H1 (cell line): ENCODE measurements at places on chromosomes 2 and 18. TPM values are rescaled to one million over a fixed set of nuclear protein-coding genes. Genes with fewer than 3 reads are reported as not detected.

GRCh38 chr2:48905696-48906095, 150.2 kb upstream of the LHCGR start:
- DNase-seq: no peak

- no peak for DNase-seq
Observed at GRCh38 chr2:122145856-122146255, 390.4 kb downstream of the TSN start.

DNA sequence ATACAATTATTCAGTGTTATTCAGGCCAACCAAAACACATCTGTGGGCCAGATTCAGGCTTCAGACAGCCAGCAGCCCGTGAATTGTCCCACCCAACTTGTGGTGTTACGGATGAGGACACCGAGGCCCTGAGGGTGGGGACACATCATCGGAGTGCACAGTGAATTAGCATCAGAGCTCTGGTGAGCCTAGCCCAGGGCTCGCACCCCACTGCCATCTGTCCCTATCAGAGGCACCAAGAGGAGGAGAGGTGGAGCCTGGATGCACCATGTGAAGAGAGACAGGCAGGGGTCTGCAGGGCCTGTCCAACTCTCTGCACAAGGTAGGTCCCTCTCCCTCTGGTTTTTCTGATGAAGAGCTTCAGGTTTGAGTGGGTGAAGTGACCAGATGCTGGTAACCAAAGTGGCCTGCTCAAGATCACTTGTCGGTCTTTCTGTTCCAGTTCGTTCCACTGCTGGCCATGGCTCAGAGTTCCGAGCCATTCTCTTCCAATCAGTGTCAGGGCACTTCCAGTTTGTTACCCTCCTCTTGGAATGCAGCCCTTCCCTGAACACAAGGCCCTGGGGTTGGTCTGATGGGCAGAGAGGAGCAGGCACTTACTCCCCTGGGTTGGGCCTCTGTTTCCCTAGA, 14.8 kb upstream of the GLI2 start:
- no peak for DNase-seq

DNA sequence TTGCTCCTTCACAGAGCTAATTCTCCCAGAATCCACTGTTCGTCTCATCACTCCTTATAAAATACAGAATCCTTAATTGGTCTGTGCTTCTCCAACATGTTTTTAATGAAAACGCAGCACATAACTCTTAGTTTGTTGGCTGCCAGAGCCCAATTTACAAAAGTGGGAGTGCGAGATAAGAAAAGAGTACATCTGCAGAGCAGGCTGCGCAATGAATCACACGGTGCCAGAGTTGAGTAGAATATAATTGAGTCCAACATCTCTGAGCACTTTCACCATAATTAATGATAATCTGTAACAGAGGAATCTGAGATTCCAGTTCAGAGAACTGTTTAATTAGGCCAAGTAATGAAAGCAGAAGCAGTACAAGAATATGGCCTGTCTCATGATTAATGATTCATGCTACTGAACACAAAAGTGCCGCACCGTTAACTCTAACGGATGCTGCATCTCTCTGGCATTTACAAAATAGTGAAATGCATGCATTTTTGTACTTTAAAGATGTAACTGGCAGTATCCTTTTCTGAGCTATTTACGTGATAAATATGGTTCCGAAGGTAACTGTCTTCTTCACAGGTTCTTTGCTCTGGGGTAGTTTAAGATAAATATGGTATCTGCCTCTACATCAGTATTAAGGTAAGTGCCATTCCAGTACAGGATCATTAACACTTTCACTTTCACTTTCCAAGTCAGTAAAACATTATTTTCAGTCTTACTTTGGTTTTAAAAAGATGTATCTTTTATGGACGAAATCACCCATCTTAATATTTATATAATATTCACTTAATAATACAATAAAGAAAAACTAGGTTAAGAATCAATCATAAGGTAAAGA, 785.6 kb downstream of the NR4A2 start:
- no peak for DNase-seq

DNA sequence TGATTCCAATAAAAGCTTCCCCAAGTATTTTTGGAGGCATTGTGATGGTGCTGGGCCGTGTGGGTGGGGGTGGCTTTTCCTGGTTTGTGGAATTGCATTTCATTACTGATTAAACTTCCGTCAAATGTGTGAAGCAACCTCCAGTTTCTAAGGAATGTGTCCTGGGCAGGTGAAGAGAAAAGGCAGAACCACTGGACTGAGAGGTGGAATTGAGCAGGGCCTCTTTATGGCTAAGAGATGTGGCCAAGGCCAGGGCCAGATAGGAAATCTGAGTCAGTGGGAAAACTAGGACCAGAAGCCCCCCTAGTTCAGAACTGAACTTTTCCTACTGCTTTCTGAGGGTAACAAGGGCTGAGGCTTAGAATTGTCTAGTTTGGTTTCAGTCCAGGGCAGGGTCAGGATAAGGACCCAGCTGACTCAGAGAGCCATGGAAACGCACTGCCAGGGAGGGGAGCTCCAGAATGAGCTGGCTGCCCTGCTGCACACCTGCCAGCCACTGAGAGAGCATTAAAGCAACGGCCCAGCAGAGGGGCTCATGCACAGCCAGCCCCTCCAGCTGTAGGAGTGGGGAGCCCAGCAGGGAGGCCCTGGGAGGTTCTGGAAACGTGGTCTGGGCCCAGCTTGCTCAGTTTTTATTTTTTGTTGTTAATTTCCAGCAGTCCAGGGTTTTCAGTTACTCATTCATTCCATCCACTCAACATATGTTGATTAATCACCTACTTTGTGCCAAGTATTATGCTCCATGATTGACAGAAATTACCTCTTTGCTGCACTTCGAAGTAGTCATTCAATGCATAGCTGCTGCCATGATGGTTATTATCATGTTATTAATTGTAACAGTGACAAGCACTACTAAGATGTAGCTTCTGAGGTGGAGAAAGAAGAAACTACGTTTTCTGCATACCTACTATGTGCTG, 156.1 kb downstream of the MSH2 start:
- DNase-seq: no peak

DNA sequence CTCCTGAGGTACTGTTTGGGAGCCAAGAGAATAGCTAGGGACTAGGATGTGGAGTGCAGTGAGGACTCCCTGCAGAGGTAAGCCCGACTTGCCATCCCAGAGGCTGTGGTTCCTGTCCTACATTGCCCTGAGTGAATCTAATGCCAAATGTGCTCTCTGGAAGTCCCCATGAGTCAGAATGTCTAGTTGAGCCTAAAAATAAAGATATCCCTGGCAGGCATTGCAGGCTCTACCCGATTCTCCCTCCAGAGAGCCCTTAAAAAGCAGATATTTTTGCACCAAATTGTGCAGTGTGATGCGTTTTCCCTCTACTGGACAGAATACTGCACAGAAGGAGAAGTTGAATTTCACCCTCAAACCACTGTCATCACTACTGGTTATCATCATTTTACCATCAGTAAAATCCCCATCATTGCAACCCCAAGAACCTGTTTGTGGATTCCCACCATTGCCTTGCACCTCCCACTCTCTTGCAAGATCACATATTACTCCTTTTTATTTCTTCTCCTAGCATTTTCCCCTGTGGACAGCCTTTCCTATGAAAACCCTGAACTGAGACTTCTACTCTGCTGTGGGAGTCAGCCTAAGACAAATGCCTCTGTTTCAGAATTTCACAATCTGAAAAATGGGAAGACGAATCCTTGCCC, 98.0 kb downstream of the MARCHF4 start:
- DNase-seq: no peak

DNA sequence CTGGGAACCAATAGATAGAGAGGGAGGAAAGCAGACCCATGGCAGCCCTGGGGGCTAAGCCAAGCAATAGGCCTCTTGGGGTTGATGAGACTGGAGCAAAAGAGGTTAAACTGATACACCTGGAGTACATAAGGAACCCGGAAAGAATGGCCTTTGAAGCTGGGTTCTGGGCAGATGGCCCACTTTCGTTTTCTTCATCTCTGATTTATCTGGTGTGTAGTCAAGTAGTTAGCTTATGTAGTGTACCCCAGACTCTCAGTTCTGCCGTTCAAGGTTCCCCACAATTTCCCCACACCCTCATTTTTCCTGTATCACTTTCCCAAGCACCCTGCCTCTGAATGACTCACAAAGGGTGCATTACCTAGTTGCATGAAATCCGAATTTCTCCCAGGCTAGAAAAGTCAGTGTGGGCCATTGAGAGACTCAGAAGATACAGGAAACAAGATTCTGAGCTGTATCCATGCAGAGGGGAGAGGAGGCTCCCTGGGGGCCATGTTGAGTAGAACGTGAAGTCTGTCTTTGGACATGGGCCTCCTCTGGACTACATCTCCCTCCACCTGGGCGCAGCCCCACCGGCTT, 235.0 kb downstream of the LOXHD1 start:
- no peak for DNase-seq

DNA sequence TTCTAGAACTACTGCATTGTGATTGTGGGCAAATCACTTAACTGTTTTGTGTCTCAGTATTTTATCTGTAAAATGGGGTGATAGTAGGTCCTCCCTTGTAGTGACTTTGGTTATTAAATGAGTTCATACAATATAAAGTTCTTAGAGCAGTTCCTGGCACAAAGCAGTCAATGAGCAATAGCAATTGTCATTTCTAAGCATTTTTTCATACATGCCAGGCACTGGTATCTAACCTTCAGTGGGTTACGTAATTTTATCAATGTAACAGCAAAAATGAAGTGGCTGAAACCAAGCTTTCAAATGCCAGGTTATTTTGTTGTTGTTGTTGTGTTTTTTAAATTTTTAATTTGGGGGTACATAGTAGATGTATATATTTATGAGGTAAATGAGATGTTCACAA, 401.9 kb downstream of the MEIS1 start:
- DNase-seq: no peak

- no peak for DNase-seq
Observed at GRCh38 chr2:86788165-86788564, 2.5 kb downstream of the CD8A start.

DNA sequence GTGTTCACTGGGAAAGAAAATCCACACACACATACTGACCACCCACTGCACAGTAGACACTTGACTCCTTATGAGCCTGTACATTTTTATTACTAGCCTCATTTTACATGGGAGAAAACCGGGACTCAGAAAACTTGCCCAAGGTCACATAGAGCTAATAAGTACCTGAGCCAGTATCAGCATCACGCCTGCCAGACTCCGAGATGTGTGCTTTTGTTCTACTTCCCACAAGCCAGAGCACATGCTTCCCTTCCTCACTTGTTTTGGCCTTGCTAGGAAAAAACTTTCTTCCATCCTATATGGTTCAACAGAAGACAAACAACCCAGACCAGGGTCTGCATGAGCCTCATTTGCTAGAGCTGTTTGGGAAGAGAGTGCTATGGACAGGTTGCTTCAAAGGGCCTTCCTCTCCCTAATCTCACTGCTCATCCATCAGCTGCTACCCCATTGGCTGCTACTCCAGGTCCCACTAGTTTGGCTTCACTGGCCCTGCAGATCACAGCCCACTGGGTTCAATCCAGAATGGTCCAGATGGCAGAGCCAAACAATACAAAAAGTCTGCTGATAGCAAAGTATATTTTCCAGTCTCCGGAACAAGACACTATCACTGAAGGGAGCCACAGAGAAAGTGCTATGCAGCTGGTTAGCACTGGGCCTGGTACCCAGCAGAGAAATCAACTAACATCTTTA, 63.9 kb downstream of the STK39 start:
- no peak for DNase-seq

- DNase-seq: no peak
Observed at GRCh38 chr2:133390156-133390555, 178.1 kb downstream of the NCKAP5 start.

DNA sequence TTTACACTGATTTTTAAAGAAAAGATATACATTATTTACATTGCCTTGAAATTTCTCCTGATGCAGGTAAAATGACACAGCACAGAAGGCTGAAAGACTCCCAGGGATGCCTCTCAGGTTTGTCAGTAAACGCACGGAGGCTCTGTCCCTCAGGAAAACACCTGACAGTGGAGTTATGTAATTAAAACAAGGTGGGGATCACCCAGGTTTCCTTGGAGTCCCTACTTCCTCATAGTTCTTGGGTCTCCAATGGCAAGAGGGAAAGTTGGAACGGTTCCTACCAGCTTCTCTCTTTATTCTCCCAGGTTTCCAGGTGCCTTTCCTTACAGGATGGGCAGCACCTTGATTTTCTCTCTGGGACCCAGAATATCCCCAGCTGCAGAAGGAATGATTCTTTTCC, 654.8 kb downstream of the SLC4A3 start:
- DNase-seq: no peak

GRCh38 chr2:222736301-222736700, 64.8 kb downstream of the MOGAT1 start:
- no peak for DNase-seq

- DNase-seq: peak; percentile 19
Observed at GRCh38 chr18:24567199-24567598, 106.8 kb downstream of the HRH4 start.

GRCh38 chr2:235922839-235923238, 245.3 kb downstream of the GBX2 start:
- no peak for DNase-seq

DNA sequence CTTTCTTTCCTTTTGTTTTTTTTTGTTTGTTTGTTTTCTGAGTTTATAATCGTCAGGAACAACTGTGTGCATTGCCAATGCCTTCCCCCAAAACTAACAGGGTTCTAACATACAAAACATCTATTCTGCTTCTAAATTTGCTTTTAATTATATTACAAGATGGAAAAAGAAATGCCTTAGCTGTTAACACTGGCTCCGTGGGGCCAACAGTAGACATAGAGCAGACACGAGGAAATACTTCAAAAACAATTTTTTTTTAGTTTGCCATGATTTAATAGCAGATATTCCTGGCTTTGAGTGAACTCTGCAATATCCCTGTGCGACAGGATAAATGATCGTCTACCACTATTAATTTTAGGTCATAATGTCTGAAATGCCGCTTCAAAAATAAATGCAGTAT, 153.3 kb upstream of the HNRNPA3 start:
- no peak for DNase-seq

GRCh38 chr18:77146249-77147080, 13.9 kb upstream of the MBP start:
- no peak for DNase-seq

- DNase-seq: no peak
Observed at GRCh38 chr2:11368059-11368572, 23.7 kb upstream of the ROCK2 start.

GRCh38 chr2:75007819-75008218, 49.4 kb downstream of the POLE4 start:
- DNase-seq: no peak

- DNase-seq: no peak
Observed at GRCh38 chr2:239050252-239050649, 202.4 kb downstream of the TWIST2 start.

G6PC2 gene
- total RNA-seq: not detected in 2 replicates

SNTG2 gene
- total RNA-seq: 14.3 and 18.1 TPM in 2 replicates

CNDP1 gene
- not detected in 2 replicates for total RNA-seq

GPR45 gene
- not detected in 2 replicates for total RNA-seq

SERPINE2 gene
- total RNA-seq: 76.0 and 76.4 TPM in 2 replicates

KCNG2 gene
- total RNA-seq: 0.19 TPM in 1 of 2 replicates, not detected in the other

COL4A3 gene
- total RNA-seq: 0.17 and 0.34 TPM in 2 replicates

ACTG2 gene
- 11.0 and 13.7 TPM in 2 replicates for total RNA-seq

GALNT1 gene
- total RNA-seq: 93.0 and 101 TPM in 2 replicates

CELF4 gene
- total RNA-seq: 3.3 and 3.4 TPM in 2 replicates

MOB4 gene
- 46.8 and 54.2 TPM in 2 replicates for total RNA-seq

LYPD6 gene
- 8.8 and 8.9 TPM in 2 replicates for total RNA-seq

LRRC30 gene
- not detected in 2 replicates for total RNA-seq

SLC9A4 gene
- total RNA-seq: not detected in 2 replicates

KYNU gene
- 0.13 TPM in 2 replicates for total RNA-seq

NEB gene
- total RNA-seq: 2.5 and 2.6 TPM in 2 replicates
